ENCODE measurements at places on chromosomes 13 and 19.

DNA sequence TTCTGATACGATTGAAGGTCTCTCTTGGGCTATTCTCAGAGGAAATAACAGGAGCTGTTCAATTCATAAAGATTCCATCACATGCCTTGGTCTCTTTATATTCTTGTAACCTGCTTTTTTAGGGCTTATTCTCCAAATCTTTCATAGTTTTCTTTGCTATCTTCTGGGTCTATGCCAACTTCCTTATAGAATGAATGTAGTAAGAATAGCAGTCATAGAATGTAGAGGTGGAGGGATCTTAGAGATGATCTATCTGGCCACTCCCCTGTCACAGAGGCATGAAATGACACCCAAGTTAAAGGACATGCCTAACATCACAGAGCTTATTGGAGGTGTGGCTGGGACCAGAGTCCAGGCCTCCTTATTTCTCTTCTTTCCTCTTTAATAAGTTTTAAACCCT, 13.2 kb downstream of the LCP1 start:
- no peak for DNase-seq

GRCh38 chr13:79459906-79460305, 21.0 kb upstream of the NDFIP2 start:
- no peak for DNase-seq

- no peak for DNase-seq
Measured at GRCh38 chr13:110217085-110217484, 89.9 kb downstream of the COL4A1 start.

DNA sequence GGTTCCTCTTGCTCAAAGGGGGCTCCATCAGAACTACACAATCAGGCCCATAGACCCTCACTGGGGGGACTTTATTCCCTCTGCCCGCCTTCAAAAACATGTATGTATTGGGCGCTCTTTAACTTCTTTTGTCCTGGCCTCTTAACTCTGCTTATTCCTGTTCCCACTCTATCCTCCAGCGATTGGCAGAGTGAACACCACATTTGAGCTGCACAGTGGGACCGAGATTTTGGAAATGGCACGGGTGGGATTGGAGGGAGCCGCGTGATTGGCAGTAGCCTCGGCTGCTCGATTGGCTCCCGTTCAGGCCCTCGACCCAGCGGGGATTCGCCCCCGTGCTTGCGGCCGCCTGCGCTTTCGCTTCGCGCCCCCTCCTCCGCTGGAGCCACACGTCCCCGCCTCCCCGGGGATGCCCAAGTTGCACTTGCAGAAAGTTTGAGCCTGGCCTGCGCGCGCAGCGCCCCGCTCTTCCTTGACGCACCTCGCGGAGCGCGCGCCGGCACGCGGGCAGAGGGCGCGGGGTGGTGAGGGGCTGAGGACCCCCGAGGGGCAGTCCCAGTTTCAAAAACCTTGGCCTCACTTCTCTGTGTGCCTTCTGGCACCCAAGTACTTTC, at the start of gene ZIC5:
TSS of gene ZIC5 (minus strand) at position 192 of the 614 bp plus-strand sequence. CDS start at position 28, 164 bp downstream.
- peak; percentile 80 for DNase-seq

GRCh38 chr13:24279327-24280110, 29.9 kb upstream of the C1QTNF9 start:
- DNase-seq, result no peak

DNA sequence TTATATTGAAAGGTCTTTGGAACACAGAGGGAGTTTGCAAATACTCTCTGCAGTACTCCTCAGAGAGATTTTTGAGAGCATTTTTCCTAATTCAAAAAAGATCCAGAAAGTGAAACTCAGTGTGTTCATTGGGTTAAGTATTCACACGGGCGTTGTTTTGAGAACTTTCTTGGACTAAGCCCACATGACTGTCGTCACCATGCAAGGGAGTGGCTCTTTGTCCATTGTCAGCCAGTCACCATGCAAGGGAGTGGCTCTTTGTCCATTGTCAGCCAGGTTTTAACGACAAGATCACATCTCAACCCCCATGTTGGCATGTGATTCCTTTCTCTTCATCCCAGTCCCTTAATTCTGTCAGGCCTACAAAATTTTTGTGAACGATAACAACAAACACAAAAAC, 81.2 kb upstream of the STK24 start:
- DNase-seq, result no peak

- no peak for DNase-seq
Measured at GRCh38 chr13:109204657-109205056, 575.2 kb downstream of the MYO16 start.

DNA sequence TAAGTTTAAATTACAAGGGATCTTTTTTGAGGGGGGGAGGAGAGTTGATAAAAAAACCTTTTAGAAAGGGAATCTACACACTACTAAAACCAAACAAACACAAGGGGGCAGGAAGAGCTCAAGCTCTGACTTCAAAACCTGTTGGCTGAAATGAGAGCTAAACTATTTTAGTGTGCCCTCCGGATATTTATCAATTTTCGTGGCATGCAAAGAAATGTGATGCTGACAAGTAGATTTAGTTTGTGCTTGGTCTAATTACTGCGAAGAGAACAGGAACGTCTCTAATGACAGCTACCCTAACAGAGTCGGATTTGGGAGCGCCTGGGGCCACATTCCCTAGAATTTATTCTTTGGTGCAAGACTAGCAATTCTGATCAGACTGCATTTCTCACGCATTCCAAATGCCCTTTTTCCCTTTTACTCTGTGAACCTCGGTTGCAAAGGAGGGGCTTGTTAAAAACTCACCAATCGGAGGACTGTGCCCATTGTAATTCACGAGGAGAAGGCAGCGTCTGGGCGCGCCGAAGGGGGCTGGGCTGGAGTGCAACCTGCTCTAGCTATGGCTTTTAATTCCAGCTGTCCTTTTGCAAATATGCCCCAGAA, 802 bp upstream of the FREM2 start:
- no peak for DNase-seq

DNA sequence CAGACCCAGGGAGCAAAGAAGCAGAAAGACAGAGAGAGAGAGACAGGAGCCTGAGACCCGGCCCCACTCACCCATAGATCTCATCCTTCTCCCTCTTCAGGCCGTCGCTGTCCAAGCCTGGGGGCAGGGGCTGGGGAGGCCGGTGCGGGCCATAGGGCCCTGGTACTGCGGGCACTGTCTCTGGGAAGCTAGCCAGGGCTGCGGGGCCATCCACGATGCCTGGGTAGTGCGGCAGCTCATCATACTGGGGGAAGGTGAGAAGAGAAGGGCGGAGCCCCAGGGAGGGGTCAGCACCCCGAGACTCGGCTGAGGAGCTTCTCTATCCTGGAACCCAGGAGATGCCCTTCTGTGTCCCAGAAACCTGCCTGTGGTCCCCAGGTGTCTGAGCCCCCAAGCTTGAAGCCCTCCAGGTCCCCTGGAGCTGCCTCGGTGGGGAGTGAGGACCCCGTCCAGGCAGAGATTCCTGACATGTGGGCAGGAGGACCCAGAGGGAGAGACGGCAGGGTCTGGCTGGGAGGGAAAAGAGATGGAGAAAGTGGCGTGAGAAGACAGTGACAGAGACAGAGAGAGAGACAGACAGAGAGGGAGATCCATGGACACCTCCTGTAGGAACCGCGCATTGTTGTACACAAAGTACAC, 2.1 kb downstream of the MEIS3 start:
- DNase-seq, result no peak

DNA sequence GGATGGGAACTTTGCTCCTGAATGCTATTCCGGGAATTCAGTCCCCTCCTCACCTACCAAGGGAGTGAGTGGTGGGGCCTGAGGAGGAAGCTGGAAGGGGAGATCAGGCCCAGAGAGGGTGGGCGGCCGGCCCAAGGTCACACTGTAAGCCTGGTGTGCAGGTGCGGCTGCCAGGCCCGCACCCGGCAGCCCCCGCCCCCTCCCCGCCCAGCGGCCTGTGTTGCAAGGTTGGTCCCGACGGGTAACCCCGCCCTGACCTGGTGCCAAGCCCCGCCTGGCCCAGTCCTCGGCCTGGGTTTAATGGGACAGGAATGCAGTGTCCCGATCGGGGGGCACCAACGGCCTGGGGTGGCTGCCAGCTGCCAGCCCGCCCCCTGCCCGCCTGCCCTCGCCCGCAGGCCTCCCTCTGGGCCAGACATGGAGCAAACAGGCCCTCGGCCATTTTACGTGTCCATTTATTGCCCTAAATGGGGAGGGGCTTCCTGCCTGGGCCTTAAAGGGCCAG, 5.5 kb downstream of the ZBTB7A start:
- DNase-seq, result no peak

DNA sequence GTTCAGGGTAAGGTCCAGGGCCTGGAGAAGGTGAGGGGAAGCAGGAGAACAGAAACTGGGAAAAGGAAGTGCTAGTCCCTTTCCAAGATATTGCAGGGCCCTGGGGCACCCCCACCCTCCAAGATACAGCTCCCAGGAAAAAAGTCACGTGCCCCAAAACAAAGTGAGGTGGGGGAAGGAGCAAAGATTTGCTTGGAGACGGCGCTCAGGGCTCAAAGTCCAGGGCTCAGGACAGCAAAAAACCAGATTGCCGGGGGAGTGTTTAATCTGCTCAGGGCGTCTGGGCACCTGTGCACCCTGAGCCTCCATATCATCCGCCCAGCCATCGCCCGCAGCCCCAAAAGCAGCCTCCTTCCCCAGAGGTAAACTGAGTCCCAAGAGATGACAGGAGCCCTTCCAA, 6.3 kb downstream of the SMIM24 start:
- DNase-seq, result no peak

DNA sequence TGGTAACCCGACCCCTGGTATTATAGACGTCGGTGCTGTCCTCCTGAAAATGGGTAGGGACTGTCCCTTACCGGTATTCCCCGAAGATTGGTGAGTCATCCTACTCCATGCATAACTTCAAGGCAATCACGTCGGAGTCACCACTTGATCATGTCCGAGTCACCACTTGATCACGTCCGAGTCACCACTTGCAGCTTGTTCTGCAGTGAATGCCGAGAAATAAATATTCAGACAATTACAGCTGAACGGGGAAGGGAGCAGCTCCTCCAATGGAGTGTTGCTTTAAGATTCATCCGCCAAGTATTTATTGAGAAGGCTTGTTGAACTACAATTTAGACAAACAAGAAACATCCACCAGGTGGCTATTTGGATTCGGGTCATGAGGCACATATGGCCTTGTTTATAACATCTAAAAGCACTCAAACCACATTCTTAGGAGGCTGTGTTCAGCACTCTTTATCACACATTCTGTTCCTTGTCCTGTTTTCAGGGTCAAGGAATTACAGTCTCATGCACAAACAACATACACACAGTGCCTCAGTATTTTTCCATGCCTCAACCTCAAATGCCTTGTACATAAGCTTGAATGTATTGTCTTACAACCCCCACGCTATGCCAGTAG, 43.1 kb downstream of the ZNF726 start:
- no peak for DNase-seq

- DNase-seq, result peak; percentile 79
Measured at GRCh38 chr19:2983351-2984214, 6.2 kb downstream of the TLE6 start.

DNA sequence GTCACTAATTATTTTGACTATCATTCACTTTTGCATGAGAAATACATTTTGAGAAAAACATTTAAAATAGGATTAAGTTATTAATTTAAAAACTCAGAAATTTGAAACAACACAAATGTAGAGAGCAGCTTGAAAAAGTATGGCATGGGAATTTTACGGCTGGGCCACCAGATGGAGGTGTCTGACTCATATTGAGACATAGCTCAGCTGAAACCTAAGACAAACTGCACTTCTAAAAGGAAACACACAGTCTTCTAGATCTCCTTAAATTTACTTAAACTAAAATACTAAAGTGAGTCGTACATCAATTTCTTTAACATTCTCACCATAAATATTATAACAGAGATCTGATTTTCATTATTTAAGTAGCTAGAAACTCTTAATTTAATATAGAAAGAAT, 41.9 kb upstream of the POSTN start:
- DNase-seq, result no peak

GRCh38 chr19:40801426-40802299, 2.7 kb downstream of the EGLN2 start:
- no peak for DNase-seq

GRCh38 chr13:84865783-84866221, 933.4 kb downstream of the SLITRK6 start:
- DNase-seq, result no peak

- no peak for DNase-seq
Measured at GRCh38 chr13:94157705-94158218, 321.7 kb downstream of the DCT start.

DNA sequence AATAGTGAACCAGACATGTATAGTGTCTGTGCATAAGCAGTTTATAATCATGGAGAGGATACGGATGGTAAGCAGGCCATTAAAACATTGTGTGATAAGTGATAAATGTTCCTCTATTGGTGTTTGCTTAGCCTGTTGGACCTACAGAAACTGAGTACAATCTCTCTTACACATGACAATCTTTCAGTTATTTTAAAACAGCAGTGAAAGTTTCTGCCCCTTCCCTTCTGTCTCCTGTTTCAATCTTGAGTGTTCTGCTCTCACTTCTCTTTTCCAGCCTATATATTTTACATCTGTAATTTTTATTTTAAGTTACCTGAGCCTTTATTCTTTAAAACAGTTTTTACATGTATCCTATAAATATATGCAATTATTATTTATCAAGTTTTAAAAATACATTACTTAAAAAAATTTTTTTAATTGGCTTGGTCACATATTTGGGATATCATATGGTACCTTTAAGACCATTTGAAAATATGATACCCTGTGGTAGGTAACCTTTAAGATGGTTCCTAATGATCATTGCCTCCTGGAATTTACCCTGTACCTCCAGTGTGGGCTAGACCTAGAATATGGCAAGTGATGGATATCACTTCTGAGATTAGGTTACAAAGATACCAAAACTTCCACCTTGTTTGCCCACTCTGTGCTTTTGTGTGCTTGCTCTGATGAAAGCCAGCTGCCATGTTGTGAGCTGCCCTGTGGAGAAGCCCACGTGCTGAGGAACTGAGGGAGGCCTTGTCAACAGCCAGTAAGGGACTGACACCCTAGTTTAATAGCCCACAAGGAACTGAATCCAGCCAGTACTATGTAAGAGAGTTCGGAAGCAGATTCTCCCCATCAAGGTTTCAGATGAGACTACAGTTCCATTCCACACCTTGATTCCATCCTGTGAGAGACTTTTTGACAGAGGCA, 99.3 kb downstream of the DHRS12 start:
- DNase-seq, result no peak

DNA sequence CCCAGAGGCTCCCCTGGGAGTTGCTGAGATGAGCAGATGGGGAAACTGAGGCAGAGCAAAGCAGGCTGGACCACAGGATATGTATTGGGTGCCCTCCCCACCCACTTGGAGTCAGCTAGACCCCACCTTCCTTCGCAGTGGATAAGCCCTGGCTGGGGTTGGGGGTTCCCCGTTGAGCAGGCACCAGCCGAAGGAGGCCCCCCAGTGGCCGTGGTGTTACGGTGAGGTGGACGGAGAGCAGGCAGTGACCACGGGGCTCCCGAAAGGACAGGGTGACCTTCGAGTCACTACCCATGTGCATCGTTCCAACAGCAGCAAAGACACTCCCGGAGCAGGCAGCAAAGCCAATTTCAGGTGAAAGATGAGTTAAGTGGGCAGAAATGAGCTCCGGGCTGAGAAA, 62.4 kb upstream of the ADGRE5 start:
- no peak for DNase-seq

Data from type B pancreatic cell (in vitro differentiated cells).